ENCODE measurements at places on chromosomes 11 and 22.

- DNase-seq, result no peak
These were observed 3.4 kb upstream of the APOA1 start for GRCh38 chr11:116840746-116841296.

DNA sequence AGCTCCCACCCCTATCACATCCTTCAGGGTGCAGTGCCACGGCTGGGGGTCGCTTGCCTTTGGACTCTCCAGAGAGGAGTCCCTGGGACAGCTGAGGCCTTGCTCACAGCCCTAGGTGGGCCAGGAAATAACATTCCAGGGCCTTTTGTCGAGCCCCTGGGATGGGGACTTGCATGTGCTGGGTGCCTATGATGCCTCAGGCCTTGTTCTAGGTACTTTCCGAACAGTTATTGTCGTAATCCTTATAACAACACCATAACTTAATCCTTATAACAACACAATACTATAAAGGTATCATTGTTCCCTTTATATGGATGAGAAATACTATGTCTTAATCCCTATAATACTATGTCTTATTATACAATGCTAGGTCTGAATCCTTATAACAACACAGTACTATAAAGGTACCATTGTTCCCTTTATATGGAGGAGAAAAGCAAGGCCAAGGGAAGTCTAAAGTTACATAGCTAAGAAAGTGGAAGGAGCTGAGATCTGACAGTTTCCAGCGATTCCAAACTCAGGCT is 236.5 kb downstream of the ST3GAL4 start:
- DNase-seq, result no peak

DNA sequence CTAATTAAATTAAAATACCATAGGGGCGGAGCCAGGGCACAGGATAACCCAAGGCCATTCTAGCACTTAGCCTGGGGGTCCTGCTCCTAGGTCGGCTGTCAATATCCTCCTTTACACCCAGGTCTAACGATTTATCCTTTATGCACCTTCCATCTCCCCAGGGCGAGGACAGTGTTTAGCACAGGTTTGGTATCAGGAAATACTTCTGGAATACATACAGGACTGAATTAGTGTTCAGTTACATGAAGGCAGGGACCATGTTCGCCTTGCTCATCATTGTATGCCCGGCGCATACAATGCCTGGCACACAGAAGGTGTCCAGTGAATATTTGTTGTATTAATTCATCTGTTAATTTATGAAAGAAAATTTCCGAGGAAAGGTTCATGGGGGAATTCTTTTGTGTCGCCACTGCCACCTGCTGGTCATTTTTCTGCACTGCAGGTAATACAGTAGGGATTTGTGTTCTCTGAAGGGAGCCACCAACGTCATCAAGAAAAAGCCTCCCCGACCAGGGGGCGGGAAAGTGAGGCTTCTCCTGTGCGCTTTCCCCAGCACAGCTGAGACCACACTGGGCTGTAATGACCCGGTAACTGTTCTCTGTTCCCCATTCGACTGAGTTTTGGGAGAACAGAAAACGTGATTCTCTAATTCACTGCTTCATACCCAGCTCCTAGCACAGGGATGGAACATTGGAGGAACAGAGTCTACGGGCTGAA is 68.7 kb upstream of the ASPHD2 start:
- peak; percentile 86 for DNase-seq

GRCh38 chr11:134374891-134375550 is 37.0 kb downstream of the B3GAT1 start:
- DNase-seq, result no peak

GRCh38 chr11:59285716-59286260 is 72.9 kb upstream of the OR5AN1 start:
- no peak for DNase-seq

DNA sequence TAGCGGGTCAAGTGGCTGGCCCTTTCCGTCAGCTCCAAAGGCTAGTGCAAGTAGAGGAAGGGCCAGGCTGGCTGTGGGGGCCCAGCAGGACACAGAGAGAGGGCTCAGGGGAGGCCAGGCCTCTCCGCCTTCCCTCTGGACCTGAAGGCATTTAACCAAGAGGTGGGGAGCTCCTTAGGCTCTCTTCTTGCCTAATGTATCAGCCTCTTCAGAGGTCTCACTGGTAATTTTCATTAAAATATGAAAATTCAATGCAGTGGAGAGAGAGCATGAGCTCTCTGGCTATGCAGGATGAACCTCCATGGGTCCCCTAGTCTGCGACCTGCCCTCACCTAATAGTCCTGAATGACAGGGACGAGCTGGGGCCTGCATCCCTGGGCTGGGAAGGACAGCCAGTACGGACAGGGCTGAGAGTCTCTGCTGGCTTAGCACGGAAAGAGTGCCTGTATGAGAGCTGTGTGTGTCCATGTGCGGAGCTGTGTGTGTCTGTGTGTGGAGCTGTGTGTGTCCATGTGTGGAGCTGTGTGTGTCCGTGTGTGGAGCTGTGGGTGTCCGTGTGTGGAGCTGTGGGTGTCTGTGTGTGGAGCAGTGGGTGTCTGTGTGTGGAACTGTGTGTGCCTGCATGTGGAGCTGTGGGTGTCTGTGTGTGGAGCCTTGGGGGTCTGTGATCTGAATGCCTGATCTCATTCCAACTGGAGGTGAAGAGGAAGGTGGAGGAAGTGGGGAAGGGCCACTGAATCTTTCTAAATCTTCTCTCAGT is 2.4 kb downstream of the ALX4 start:
- no peak for DNase-seq

All from H9 (cell line).